ENCODE measurements at places on chromosomes 3 and 15.

DNA sequence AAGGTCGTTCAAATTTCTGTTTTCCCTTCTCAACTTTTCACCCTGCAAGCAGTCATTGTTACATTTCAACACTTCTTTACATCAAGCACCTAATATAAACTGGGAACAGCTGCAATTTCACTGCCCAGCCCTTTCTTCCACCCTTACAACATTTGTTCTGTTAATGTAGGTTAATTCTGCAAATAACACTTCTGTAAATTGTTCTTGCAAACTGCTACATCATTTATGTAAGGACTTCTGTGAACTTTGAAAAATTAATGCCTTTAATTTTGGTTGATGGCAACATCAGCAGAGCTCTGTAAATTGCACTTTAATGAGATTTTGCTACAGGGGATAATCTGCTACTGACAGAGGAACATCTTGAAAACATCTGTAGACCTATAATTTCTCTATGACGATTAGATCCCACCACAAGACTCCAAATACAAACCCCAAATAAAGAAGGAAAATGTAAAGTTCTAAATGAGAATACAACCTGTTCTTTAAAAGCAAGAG, 93.5 kb downstream of the ZIC4 start:
- DNase-seq = no peak

DNA sequence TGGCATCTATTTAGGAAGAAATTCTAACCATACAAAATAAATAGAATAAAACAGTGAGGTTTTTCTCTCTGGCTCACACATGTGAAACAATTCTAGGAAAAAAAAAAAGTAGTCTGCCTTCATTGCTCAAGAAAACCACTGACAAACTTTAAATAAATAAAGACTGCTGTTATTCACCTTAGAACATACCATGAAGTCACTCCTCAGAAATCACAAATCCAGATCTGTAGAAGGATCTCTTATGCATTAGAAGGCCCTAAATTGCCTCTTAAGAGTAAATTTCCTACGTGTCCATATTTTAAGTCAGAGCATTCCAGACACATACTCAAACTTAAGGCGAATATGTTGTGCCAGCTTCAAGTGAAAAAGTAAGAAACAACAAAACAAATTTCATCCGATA, 217.3 kb downstream of the ZIC4 start:
- DNase-seq = no peak

DNA sequence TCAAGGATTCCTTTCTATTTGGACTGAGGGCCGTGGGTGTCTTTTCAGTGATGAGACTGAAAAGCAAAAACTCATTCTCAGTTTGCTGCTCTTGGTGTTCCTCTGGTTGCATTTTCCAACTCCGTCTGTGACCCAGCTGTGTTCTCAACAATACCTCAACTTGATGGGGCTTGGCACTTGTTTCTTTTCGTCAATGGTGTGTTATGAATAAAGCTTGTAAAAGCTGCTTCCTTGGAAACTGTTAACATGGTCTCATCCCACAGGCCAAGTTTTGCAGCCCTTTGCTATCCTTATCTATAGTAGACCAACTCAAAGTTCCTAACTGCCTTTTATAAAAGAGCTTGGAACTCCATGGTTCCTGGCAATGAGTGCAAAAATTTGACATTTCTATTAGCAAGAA, 142.5 kb upstream of the UBE2E1 start:
- no peak for DNase-seq

- no peak for DNase-seq
Observed at GRCh38 chr15:66029650-66030049, 160.4 kb downstream of the RAB11A start.

DNA sequence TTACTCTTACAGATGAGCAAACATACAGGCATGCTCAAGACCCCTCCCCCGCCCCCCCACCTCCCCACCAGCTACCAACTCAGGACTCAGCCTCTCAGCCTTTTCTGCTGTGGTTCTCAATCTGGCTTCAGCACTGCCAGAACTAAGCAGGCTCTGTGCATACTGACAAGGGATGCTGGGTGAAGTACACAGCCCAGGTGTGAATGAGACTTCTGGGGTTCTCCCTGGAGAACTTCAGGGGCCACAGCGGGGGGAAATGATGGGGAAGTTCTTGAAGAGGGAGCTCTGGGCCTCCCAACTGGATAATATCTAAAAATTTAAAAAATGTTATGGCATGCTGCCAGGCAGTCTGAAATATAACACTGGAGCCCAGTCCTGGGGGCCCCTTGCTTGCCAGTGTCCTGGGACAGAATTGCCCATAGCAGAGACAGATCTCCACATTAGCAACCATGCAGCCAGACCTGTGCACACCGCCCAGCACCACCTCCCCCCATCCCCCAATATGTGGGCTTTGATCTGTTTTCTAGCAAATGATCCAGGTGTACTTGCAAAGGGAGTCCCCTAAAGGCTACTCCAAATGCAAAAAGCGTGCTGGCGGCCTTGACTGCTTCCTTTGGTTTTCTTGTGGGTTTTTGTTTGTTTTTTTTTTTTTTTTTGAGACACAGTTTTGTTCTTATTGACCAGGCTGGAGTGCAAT, 41.4 kb downstream of the PGPEP1L start:
- DNase-seq = no peak

DNA sequence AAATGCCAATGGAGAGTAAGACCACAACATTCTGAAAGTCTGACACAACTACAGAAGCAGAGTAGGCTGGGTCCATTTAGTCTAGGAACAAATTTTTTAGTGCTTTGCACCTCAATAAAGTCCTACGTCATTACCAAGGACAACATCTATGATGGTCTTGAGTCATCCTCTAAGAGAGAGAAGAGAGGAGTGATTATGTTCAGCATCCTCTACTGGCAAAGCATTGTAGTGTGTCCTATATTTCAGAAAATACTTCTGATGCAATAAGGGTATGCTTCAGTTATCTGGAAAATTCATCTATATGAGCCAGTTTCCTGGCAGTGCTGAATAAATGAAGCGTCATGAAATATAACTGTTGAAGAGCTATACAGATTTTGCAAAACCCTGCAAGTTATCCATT, 95.6 kb downstream of the P2RY1 start:
- DNase-seq = no peak

DNA sequence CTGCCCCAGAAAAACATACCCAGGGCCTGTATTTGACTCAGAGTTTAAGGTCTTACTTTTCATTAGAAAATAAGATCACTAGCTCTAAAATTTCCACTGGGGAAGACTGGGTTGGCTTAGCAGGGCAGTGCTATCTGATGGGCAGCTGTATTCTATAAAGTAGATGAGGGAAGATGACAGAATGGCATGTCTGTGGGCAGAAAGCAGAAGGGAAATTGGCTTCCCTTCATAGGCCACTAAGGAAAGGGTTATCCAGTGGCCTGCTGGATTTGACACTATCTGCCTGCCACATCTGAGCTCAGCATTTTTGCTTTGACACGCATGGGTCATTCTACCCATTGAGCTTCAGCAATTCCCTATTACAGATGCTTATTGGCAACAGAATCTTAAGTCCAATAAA, 461.3 kb upstream of the RASGRP1 start:
- DNase-seq = no peak

- DNase-seq = no peak
Observed at GRCh38 chr15:86489981-86490380, 410.3 kb downstream of the AGBL1 start.

DNA sequence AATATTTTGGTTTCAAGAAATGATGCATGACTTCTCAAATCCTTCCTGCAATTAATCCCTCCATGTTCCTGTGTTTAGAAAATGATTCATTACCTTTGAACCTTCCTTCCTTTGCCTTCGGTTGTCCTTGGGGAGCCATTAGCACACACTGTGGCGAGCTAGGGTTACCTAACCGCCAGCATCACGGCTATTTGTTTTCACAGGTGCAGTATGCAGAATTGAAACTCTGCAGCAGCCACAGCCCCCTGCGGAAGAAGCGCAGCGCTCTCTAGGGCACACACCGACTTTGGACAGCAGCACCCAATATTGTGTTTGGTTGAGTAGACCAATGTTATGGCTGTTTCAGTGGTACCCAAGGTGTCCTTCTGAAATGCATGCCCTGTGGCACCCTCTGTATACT, 247.4 kb downstream of the MCTP2 start:
- DNase-seq = no peak

DNA sequence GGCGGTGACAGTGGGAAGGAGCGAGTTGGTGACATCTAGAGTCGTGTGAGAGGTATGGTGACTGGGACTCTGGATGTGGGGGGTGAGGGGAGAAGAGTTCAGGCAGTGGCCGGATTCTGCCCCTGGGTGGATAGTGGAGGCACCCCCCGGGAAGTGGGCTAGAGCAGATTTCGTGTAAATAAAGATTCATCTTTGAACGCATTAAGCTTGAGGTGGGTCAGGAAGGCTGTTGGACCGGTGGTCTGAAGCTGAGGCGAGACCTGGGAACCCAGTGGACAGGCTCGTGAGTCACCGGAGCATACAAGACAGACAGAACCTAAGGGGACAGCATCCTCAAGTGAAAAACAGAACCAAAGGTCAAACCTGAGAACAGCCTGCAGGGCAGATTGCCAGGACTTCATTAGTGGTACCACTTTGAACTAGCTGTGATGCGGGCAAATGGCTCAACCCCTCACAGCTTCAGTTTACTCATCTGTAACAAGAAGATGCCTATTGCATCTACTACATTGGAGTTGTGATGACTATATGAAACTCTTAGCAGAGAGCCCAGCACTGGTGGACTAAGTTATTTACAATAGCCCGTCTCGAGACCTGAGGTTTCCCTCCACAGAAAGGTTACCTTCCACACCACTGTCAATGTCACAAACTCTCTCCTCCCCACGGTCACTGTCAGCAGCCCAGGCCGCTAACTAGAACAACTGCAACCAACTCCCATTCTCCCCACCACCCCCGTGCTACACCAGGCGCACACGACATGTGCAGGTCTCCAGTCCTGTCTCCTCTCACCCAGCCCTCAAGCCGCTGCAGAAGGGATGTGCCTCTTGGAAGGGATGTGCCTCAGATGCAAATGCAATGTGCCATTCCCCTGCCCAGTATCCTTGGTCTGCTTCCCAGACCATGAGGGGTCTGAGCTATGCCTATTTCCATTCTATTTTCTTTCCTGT, 901 bp upstream of the CLN6 start:
- no peak for DNase-seq

- no peak for DNase-seq
Observed at GRCh38 chr15:70845602-70846360, 8.2 kb downstream of the LARP6 start.

DNA sequence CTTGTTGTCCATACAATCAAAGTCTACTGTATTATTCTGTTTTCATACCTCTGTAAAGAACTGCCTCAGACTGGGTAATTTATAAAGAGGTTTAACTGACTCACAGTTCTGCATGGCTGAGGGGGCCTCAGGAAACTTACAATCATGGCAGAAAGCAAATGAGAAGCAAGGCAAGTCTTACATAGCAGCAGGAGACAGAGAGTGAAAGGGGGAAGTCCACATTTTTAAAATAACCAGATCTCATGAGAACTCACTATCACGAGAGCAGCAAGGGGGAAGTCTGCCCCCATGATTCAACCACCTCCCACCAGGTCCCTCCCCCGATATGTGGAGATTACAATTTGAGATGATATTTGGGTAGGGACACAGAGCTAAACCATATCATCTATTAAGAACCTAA, 724.6 kb upstream of the CBLB start:
- DNase-seq = no peak

DNA sequence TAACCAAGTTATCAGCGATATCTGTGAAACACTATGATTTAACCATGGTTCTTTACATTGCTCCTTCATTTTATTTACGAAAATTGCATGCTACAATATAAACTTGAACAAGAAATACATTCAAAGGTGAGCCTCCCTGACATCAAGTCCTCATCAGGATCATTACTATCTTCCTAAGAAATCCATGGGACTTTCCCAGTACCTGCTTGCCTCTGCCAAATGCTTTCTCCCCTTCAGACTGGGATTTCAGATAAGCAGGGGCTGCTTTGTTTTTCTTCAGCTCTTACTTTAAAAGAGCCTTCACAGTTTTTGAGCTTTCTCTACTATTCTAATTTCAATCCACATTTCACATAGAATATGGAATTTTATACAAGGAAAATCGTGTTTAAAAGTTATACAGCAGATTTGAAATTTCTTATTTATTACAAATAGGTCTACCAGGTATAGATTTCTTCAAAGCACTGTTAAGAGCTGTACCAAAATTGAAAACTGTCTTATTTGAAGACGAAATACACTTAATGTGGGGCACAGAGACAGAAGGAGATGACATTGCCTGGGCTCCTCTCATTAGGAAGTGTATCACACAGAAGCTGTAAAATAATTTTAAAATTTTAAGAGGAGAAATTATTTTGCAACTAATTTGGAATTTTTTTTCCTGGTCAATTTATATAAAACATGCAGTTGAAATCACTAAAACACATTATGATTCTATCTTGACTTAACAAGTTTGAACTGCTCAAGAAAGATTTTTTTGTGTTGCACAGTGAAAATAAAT, 615.0 kb upstream of the AGTR1 start:
- no peak for DNase-seq

DNA sequence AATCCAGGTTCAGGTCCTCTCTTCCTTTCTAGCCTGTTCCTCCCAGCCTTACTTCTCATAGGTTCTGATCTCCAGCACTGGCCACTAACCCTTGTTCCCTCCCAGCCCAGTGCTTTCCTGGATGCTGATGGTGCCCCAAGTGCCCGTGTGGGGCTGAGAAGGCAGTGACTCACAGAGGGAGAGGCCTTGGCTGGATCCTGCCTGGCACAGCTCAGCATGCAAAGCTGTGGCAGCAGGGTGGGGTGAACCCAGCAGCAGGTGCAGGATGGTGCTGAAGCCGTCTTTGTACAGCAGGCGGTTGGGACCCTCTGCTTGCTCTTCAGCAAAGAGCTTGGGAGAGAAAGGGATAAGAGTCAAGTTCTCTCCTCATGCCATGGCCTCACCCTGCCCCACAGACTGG, 7.6 kb downstream of the LPCAT4 start:
- DNase-seq = no peak

DNA sequence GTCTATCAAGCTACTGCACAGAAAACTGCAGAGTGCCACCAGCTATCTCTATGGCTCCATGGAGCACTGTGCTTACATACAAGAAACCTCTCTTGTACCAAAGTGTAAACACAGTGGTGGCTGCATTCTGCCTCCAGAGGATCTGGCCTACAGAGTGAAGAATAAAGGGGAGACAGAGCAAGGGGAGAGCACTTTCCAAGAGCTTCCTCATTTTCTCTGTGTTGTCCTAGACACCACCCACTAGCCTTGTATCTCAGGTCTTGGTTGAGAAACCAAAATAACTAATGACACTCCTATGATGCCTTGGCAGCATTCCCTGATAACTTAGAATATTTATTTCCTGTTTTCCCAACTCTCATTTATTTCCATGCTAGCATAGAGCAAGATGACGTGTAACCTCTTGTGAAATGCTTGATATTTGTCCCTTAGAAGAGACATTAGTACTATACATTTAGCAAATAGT, 56.9 kb upstream of the PHLDB2 start:
- no peak for DNase-seq

GRCh38 chr3:195095035-195095703, 175.8 kb downstream of the XXYLT1 start:
- DNase-seq = no peak
